Renal pelvis (tissue), 12 donors: ENCODE measurements at places on chromosomes 7 and 10. TPM values are rescaled to one million over a fixed set of nuclear protein-coding genes. Genes with fewer than 3 reads are reported as not detected.

MSS51 gene
- polyA plus RNA-seq = 1.2 TPM

OR2A42 gene
- 2.7 TPM for polyA plus RNA-seq

CYP3A4 gene
- 0.20 TPM for polyA plus RNA-seq

DNA sequence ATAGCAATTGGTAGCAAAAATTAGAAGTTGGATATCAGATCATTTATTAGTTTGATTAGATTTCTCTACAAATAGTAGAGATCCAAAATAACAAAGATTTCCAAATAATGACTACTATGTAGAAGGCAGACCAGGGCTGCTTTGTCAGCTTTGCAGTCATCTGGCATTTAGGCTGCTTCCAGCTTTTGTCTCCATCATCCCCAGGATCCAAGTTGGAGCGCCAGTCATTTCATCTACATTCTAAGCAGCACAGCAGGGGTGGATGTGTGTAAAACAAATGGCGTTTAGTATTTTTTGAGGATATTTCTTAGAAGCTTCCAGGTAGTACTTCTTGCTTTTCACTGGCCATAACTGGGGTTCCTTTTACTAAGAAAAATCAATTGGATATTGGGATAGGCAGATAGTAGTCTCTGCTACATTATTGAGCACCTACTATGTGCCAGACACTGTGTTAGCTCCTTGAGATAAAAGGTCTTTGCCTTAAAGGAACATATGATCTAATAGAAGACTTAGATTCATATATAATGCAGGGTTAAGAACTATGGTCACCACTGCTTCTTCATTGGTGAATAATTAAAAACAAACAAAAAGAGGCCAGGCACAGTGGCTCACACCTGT is 41.5 kb downstream of the TPST1 start:
- no peak for DNase-seq

GRCh38 chr10:28777911-28778310 is 100.6 kb downstream of the BAMBI start:
- no peak for DNase-seq

GRCh38 chr10:34520510-34520909 is 294.6 kb downstream of the PARD3 start:
- DNase-seq = no peak

DNA sequence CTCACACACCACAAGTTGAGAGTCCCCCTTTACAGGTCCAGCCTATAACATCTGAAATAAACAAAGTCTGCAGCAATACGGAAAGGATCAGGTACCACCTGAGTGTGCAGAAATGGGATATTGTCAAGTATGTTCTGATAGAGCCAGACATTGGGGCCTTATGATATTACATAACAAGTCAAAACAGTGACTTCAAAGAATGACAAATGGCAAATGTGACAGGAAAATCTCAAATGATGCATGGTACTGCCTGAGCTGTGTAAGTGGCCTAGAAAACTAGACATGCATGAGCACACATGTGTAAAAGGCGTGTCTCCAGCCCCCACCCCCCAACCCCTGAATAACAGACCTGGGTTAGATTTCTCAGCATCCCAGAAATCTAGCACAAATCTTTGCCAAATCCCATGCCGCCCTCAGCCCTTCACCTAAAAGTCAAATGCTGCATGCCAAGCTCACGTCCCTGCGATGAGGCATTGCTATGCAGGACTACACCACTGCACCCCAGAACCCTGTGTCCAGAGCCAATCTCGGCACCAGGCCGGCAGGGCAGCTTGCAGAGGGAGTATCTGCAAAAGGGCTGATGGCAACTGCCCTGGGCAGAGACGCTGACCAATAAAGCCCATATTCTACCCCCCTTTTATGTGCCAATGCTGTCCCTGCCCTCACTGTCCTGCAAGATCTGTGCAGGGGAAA is 58.8 kb downstream of the PRKAG2 start:
- DNase-seq = no peak

DNA sequence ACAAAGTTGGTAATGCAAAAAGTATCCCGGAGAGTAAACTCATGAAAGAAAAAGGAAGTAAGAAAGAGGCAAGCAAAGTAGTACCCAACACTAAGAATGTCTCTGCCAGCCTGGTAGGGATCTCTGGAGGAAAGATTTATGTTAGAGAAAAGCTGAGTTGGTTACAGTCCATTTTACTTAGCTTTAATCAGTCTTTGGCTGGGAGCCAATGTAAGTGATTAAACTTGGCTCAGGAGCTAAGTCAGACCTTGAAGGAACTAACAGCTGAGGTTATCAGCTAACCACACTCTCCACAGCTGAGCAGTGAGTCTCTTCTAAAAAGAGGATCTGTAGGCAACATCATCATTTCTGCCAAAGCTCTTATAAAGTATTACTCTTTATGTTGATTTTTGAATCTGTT is 148.0 kb downstream of the ANKRD7 start:
- no peak for DNase-seq

DNA sequence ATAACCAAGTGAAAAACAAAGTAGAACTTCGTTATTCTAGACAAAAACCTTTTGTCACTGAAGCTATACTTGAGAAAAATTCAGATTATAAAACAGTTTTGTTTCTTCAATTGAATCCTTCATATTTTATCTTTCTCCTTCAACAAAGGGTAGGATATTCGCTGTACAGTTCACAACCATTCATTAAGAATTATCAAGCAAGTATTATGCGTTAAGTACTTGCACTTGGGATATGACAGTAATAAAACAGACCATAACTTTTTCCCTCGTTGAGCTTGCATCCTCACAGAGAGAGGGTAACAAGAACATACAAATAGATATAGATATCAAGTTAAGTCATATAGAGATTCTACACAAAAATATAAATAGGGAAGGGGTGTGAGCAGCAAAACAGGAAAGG is 61.2 kb upstream of the MEOX2 start:
- no peak for DNase-seq

DNA sequence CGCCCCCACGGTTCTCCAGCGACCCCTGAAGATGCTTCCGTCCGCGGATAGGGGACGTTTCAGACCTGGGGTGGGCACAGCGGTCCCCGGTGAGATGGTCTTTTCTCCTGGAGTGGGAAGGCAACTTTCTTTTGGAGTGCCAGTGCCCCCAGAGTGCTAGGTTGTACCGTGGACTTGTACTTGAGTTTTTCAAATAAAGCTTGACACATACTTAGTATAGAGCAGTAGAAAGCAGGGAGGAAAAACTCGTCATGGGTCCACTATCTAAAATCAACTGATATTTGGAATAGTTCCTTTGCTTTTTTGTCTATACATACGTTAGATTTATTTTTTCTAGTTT is 28.4 kb downstream of the RBM20 start:
- DNase-seq = no peak

DNA sequence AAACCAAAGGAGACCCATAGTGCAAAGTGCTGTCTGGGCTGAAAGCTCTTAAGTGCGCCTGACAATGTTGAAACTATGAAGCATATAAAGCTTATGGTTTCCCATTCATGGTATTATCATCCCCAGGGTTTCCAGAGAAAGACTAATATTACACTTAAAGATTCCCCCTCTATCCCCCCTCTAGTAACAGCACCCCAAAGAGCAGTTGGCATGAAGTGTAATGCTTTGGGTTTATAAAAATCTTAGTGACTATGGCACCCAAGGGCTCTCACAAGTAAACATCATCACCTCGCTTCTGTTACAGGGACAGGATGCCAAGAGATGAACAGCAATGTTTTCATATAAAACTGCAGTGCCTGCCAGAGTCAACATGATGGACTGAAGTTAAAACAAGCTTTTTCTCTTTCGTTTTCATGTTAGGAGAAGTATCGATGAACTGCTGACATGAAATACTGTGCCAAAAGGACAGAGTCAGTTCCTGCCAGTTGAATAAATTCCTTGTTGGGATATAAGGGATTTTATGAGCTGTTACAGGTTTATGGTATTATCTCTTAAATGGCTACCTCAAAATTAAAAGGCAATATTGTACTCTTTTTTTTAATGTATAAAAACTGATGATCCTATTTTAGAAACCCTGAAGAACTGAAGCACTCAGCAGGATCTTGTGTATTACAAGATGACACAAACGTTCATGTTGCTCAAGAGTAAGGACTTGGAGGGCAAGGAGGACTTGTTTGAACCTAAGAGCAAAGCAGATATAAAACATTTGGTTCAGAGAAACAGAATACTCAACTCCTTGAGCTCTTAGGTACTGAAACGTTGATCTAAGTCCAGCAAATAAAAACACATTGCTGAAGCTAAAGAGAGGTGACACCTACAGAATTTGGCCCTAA is 203.7 kb upstream of the IMMP2L start:
- no peak for DNase-seq

GRCh38 chr10:22683140-22683389 is 31.3 kb downstream of the PIP4K2A start:
- no peak for DNase-seq

DNA sequence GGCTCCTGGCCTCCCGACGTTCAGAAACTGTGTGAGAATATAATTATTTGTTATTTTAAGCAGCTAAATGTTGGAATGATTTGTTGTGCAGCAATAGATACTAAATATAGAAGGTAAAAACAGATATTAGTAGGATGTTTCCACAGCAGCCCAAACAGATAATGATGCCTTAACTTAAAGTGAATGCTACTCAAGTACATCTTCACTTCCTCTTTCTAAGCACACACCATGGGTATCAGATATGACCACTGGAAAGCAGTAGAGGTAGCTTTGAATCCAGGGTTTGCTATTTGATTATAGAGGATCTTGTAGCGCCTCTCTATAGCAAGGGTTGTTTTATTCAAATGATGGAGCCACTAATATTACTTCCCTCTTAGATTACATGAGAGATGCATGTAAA is 38.2 kb upstream of the BET1 start:
- no peak for DNase-seq

GRCh38 chr7:124124201-124124600 is 91.3 kb upstream of the TMEM229A start:
- DNase-seq = no peak
